Psoas muscle (tissue), 8 donors: ENCODE measurements at places on chromosomes 12 and 14. TPM values are rescaled to one million over a fixed set of nuclear protein-coding genes. Genes with fewer than 3 reads are reported as not detected.

- no peaks in the 10 kb centered on the region for H3K36me3 ChIP-seq
- peak overlapping the region; percentile 41 for H3K4me3 ChIP-seq
- peak overlapping the region; percentile 100 for H3K27ac ChIP-seq
- H3K4me1 ChIP-seq: peaks cover 36% of the 10 kb centered on the region
Measured at GRCh38 chr12:124921200-124922031, 7.0 kb upstream of the UBC start.

- H3K27me3 ChIP-seq: no peaks in the 10 kb centered on the region
- H3K4me3 ChIP-seq: no peak overlapping the region
- no peak overlapping the region for H3K27ac ChIP-seq
Measured at GRCh38 chr14:76121089-76121748, 30.5 kb upstream of the GPATCH2L start.

RFX4 gene
- not detected for total RNA-seq

SERPINA1 gene
- 5.5 TPM for total RNA-seq

GRCh38 chr12:97903356-97903755, 440.8 kb downstream of the RMST start:
- no peaks in the 10 kb centered on the region for H3K36me3 ChIP-seq

DNA sequence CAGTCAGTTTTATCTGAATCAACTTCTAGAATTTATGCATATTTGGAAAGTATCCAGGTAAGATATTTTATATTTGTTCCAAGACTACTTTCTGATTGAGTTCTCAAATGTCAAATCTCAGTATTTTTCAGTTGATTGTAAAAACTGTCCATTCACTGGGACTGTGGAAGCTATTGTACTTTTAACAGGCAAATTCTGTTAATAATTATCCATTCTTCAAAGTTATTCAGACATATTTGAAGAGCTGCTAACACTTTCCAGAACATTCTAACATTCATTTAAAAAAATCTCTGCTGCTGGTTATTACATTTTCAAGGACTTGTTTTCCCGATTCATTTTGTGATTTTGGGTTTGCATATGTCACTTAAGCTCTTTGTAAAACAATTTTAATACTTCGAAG, 59.7 kb downstream of the PIK3C2G start:
- H3K27ac ChIP-seq: no peak overlapping the region
- H3K4me3 ChIP-seq: no peak overlapping the region
- H3K4me1 ChIP-seq: no peaks in the 10 kb centered on the region
- no peaks in the 10 kb centered on the region for H3K36me3 ChIP-seq

GRCh38 chr12:45434094-45434493, 218.2 kb downstream of the ANO6 start:
- H3K4me1 ChIP-seq: peaks cover 13% of the 10 kb centered on the region
- peaks cover 46% of the 10 kb centered on the region for H3K36me3 ChIP-seq
- peak overlapping the region; percentile 3 for H3K27ac ChIP-seq
- no peaks in the 10 kb centered on the region for H3K27me3 ChIP-seq
- H3K4me3 ChIP-seq: no peak overlapping the region

- no peaks in the 10 kb centered on the region for H3K27me3 ChIP-seq
- no peaks in the 10 kb centered on the region for H3K36me3 ChIP-seq
- no peak for DNase-seq
- no peak overlapping the region for H3K27ac ChIP-seq
- peaks cover 12% of the 10 kb centered on the region for H3K4me1 ChIP-seq
Measured at GRCh38 chr12:51889216-51890132, 1.6 kb downstream of the ANKRD33 start.
